NCI-H1436 (cell line): ENCODE measurements at places on chromosomes 2 and 18.

DNA sequence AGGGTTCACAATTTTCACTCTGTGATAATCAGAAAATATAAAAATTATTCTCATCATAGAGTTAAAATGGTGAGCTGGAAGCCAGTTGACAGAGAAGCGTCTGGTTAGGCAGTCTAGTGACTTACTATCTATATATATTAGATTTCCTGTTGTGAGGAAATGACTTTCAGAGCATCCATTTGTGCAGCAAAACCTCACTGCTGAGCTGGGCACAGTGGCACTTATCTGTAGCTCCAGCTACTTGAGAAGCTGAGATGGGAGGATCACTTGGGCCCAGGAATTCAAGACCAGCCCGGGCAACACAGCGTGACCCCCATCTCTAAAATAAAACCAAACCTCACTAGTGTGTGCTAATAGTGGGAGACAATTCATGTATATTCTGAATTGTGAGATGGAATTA lies 7.2 kb upstream of the KIAA2012 start:
- no peak for DNase-seq

DNA sequence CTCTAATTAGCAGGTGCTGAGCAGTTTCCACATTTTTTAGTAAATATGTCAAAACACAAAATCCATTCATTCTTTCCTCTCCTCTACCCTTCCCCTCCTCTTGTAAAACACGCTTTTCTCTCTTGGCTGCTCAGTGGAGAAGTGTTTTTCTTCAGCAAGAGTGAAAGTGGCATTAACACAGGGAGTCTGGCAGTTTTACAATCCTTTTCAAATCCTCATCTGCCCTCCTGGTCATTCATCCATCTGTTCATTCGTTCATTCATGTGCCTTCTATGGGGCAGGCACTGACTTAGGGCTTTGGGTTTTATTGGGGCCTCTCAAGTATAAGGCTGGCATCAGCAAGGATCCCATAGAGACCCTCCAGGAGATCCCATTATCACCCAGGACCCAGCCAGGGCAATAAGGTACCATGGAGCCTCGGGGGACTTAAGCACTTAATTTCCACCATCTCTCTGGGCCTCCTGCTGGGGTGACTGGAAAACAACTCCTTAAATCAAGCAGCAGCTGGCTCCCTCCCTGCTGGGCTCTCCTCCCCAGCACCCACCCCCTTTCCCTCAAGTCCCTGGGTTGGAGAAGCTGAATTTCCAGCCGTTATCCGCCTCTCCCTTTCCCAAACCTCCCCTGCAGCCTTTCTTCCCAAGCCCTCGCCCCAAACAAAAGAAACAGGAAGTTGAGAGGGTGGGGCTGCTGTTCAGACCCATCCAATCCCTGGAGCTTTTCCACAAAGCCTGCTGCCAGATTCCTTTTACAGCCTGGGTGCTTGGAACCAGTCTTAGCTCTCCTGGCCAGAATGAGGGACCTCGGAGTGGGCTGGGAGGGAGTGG lies 32.6 kb downstream of the MARCHF4 start:
- DNase-seq: peak; percentile 47

DNA sequence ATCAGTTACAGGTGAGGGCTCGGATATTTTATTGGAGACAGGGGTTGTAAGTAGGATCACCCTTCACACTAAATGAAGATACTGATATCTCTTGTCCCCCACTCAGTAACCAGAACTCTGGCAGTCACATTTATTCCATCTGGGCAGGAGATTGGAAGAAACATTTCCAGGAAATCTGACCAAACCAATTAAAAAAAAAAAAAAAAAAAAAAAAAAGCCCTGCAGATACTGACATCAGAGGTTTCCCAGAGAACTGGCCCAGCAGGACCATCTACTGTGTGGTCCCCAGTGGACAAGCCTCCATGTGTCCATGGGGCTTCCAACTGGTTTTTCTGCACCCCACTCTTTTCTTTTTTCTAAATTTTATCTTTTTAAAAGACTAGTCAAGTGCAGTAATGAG lies 41.3 kb downstream of the SH2D6 start:
- no peak for DNase-seq

- DNase-seq: no peak
Measured at GRCh38 chr18:39636931-39637330, 2071.3 kb upstream of the CELF4 start.

GRCh38 chr2:227397562-227397961 lies 9.8 kb upstream of the SCYGR1 start:
- DNase-seq: no peak

DNA sequence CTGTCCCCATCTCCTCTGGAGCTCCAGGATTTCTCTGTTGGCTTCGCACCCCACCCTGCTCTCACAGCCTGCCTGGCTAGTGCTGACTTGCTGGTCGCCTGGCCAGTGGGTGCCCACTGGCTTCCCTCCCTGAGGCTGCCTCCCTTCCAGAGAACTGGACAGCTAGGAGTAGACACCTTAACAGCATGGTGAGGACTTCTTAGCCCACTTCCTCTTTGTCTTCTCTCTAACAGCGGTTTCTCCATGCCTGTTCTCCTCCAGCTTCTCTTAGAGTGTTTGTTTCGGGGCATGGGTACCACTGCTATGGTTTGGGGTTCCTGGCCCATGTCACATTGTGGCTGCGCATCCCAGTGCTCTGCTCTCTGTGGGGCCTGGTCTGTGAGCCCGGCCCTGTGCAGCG lies 37.1 kb downstream of the ZNF532 start:
- DNase-seq: no peak
